Tongue (tissue), 3 donors: ENCODE measurements at places on chromosomes 5 and 9. TPM values are rescaled to one million over a fixed set of nuclear protein-coding genes. Genes with fewer than 3 reads are reported as not detected.

The SLC12A7 gene
- total RNA-seq, result 25.2 TPM

DNA sequence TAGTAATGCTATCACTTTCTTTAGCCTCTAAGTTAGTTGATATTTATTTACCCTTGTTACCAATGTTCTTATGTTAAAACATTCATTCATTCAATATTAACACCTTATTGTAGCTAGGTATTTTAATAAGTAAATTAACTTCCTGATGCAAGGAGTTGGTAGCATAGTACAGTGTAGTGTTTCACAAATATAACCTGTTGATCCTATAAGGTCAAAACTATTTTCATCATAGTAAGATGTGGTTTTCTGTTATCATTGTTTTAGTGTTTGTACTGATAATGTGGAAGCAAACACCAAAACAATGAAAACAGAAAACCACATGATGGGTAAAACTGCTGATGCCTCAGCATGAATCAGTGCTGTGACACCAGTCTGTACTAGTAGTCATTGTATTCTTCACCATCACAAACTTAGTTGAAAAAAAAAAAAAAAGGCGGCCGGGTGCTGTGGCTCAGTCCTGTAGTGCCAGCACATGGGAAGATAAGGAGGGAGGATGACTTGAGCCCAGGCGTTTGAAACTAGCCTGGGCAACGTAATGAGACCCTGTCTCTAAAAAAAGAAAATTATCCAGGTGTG is 36.5 kb downstream of the ZCCHC7 start:
- DNase-seq, result no peak

The FAM221B gene
- not detected for total RNA-seq

GRCh38 chr5:15823398-15823797 is 323.4 kb downstream of the FBXL7 start:
- no peak for DNase-seq

DNA sequence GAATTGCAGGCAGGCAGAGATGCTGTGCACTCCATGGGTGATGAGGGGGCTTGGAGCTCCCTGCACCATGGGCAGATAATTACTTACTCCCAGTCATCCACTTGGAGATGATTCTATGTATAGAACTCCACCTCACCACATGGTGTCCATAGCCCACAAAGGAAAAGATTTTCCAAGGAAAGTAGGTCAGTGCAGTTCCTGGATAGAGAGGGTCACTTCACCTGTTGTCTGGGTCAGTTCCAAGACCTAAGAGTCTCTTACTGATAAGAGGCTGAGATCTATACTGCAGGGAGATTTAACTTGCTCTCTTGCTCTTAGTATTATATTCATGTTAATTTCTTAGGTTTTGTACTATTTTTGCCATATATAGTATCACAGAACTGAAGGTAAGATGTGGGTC is 113.9 kb upstream of the BRINP1 start:
- no peak for DNase-seq

GRCh38 chr9:119366909-119367682 is 2.1 kb downstream of the BRINP1 start:
- no peak for DNase-seq

- DNase-seq, result no peak
Observed at GRCh38 chr9:42388146-42388690, 204.8 kb downstream of the SPATA31A6 start.

GRCh38 chr5:60822285-60822556 is 21.8 kb downstream of the ELOVL7 start:
- no peak for DNase-seq

- no peak for DNase-seq
Observed at GRCh38 chr5:153399595-153399994, 90.9 kb upstream of the GRIA1 start.

- DNase-seq, result no peak
Observed at GRCh38 chr5:127216143-127216542, 74.5 kb upstream of the MEGF10 start.

GRCh38 chr5:99033014-99033900 is 104.5 kb upstream of the CHD1 start:
- DNase-seq, result no peak

The HTR4 gene
- not detected for total RNA-seq

- DNase-seq, result no peak
Observed at GRCh38 chr5:172444110-172444510, 10.2 kb downstream of the SH3PXD2B start.

The F2RL1 gene
- 2.3 TPM for total RNA-seq

- DNase-seq, result no peak
Observed at GRCh38 chr5:10987276-10987924, 226.4 kb upstream of the DAP start.

- peak; percentile 33 for DNase-seq
Observed at GRCh38 chr5:131193106-131193505, 22.4 kb downstream of the LYRM7 start.

DNA sequence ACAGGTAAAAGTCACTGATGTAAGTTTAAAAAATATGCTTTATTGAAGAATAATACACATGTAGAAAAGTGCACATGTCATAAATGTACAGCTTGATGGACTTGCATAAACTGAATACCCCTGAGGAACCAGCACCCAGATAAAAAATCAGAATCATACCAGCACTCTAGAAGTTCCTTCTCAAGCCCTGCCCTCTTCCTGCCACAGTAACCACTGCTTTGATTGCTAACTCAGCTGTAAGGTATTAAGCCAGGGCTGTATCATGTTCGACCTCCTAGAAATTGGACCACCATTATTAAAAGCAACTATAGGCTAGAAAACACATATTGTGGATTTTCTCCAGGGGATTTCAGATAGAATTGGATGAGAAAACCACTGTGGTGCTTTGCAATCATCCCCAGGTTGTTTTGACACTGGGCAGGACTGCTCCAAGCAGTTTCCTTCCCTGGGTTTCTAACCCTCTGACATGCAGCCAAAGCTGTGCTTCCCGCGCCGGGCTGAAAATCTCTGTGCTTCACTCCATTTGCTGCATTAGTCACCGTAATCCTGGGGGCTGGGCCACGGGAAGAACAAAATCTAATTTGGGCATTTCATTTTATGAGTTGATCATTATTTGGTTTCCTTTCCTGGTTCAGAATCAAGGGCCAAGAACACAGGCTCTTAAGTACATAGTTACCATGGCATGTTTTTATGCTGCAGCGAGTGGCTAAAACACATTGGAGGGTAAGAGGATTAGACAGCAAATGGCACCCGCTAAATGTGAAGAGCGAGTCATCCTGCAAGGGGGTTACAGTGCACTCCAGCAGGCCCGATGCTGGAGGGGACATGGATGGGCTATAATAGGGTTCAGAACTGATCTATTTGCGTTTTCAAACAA is 139.4 kb upstream of the IL12B start:
- DNase-seq, result no peak

The FAT2 gene
- total RNA-seq, result 25.0 TPM

GRCh38 chr9:86521322-86521721 is 167.1 kb upstream of the TUT7 start:
- DNase-seq, result no peak

The PCDHB6 gene
- total RNA-seq, result 0.82 TPM

DNA sequence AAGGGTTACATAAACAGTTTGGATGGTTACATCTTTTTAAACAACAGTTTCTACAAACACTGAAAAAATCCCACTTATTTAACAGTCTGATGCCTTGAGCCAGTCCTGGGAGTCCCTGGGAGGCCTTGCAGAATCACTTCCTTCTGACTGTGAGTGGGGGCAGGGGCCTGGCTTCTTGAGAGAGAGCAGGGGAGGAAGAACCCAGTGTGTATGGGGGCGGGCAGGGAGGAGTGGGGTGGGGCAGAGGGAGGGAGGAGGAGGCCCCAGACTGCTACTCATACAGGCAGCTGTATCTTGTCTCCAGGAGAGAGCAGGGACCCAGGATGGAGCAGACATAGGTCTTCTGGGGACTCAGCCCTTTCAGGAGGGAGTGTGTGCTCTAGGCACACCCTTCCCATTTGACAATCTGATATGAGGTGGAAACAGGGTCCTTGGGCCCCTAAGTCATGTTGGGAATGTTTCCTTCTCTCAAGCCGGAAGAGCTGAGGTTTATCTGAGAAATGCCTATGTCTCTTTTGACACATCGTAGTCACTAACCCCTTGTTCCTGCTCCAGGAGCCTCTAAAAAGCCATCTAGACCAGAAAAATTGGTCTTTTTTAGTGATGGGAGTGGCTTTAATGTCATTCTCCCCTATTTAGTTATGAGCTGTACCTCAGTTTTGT is 52.8 kb downstream of the IRF1 start:
- peak; percentile 59 for DNase-seq

GRCh38 chr9:117135501-117136098 is 279.3 kb downstream of the ASTN2 start:
- no peak for DNase-seq

The DOCK2 gene
- 11.5 TPM for total RNA-seq

DNA sequence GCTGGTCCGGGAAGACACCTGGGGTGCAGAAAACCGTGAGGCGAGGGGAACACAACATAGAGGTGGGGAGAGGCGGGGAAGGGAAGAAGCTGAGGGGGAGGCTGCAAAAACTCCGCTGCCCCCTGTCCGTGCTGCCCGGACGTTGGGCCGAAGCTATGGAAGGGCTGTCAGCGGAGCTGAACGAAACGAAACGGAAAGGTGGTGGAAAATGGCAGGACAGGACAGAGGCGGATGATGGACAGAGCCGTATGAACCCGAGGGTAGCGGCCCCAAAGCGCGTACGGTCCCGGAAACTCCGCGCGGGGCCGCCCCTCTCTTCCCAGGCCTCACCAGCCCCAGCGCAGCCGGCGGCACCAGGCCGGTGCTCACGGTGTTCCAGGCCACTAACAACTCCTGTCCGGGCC is 272 bp downstream of the ANAPC2 start:
- no peak for DNase-seq

DNA sequence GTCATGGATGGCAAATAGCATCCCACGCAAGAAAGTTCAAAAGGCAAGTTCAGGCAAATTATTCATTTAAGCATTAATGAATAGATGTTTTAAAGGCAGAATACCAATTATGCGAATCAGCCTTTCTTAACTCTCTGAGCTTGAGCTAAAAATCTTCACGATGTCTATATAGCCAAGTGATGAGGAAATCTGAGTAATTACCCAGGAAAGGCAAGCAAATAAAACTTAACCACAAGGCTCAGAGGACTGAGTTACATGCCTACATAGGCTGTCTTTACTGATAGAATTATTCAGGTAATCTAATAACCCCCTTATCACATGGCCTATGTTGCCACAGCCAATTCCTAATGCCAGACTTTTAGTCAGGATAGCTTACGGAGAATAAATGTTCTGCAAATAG is 120.8 kb upstream of the MTAP start:
- no peak for DNase-seq

DNA sequence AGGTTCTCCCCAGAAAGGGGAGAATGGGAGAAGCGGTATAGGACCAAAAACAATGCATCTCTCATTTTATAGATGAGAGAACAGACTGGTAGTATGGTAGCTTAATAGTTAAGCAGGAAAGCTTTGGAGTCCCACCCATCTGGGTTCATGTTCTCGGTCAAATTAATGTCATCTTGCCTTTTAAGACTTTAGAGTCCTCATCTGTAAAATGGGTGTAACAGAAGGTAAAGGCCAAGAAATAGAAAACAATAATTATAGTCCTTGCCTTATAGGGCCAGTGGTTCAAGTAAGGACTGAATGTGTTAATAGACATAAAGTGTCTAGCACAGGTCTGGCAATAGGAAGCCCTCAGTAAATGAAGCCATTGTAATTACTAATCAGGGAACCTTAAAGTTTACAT is 16.4 kb downstream of the SMIM3 start:
- DNase-seq, result no peak

The ADRA1B gene
- total RNA-seq, result 0.51 TPM

DNA sequence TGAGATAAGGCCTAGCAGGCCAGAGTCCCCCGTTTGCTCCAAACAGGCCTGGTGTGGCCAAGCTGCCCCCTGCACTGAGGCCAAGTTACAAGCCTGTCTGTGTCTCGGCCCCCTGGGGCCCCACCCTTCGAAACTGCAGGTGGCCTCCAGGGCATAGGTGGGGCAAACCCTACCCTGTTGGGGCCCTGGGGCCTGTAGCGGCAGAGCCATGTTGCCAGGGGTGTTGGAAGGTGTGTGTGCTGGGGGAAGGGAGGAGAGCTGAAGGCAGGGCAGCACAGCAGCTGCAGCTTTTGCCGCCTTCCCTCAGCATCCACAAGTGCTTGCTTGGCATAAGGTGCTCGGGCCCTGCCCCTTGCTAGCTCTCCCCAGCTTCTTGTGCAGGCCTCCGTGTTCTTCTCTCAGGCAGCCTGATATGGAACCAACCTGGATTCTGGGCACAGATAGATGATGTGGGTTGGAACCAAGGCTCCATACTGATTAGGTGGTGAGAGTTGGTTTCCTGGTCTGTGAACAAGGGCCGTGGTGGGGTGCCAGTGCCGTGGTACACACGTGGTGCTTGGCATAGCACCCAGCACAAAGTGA is 12.7 kb downstream of the IRF1 start:
- DNase-seq, result no peak
